ENCODE measurements at places on chromosomes 5 and 9.
A peak's percentile ranks its signal among the peaks of the same experiment; 100 is the strongest.

DNA sequence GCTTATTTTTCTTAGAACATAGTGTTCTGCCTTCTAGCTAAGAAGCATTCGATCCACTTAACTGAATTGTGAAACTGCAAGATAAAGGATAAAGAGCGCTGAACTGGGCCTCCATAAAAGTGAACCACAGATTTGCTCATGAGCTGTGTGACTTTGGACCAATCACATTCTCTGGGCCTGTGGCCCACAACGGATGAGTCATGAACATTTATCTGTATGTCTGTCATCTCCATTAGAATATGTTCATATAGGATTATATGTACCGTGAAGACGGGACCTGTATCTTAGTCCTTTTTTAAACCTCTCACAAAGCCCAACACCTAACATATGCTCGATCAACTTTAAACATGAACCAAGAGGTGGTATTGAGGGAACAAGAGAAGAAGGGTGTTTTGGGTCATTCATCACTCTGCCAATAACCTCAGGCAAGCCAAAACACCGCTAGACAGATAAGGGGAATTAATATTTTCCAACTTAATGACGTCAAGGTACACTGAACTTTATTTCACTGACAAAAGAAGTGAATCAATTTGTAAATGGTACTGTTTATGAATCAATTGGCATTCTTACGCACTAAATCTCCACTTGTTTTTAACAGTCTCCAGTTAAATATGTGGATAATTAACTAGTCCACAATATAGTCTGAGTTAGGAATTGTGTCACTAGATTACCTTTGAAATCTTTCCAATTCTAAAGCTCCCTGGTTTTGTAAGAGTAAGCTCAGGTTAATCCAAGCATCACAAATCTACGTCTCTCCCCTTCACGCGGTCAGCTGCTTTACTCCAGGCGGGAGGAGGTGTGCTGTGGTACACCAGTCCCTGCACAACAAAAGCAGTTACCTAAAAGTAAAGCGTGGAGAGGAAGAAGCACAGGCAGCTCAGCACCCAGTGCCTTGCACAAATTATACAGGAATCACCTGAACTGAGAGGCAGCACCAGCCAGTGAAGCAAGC is 1.6 kb downstream of the TMEM245 start:
- no peak for DNase-seq

GRCh38 chr5:72498284-72498683 is 8.9 kb downstream of the ZNF366 start:
- DNase-seq, result no peak

- DNase-seq, result no peak
Measured at GRCh38 chr9:23736293-23736692, 89.7 kb downstream of the ELAVL2 start.

GRCh38 chr9:68678430-68678829 is 26.6 kb upstream of the PIP5K1B start:
- no peak for DNase-seq

GRCh38 chr5:41925555-41925951 is 472 bp downstream of the FBXO4 start:
- no peak for DNase-seq

- no peak for DNase-seq
Measured at GRCh38 chr9:93094658-93095204, 1.3 kb upstream of the CARD19 start.

- DNase-seq, result no peak
Measured at GRCh38 chr9:31683116-31683515, 701.3 kb upstream of the ACO1 start.

DNA sequence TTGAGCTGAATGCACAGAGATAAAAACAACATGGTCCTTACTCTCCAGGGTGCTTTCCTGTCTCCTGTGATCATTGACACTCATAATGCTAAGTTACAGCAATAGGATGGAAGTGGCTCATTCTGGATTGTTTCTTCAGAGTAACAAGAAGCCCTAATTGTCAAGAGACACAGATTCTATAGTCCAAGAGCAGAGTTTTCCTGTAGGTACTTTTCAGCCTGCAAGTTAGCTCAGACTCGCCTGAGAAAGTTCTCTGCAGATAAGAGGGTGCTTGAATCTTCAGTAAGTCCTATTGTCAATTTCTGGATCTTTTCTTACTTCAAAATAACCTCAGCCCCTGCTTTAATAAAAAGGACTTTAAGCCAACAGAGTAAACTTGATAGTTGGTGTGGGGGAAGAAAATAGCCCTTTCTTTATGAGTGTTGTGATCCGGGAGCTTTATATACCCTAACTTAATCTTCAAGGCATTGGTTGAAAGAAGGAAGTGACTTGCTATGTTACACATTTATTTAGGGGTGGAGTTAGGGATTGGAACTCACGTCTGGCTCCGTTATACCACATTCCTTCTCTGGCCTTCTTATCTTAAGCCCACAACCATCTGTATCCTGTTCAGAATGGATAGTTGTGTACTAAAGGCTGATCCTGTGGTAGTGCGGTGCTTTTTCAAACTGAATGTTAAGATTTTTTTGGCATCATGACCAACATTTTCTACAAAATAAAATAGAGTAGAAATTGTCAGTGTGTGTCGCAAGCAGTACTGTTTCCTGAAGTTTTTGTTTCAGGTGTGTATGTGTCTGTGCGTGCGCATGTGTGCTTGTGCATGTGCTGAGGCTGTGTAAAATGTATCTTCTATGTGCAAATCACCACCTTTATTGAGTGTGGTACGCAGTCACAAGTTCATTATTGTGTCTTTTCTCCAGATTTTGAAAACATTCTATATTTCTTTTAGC is 173.9 kb downstream of the WDR70 start:
- peak; percentile 93 for DNase-seq

DNA sequence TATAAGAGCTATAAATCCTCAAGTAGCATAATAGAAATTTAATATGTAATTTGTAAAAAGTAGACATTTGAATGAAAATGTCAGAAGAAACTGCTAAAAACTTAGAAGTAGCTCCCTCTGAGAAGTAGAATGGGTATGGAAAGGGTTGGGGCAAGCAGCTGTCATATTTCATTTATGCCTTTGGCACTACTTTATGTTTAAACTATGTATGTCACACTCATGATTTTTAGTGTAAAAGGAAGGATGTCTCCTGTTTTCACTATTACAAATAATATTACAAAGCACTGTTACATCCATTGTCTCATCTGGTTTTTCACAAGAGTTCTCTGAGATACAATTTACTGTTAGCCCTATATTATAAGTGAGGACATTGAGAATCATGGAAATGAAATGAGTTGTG is 96.3 kb upstream of the ZNF462 start:
- DNase-seq, result no peak

- DNase-seq, result peak; percentile 88
Measured at GRCh38 chr5:154940772-154941620, at the start of gene MRPL22. MRPL22 (plus strand) TSS chr5:154941073; CDS start chr5:154941111, 38 bp downstream.

GRCh38 chr9:125343518-125344275 is 82.1 kb downstream of the GAPVD1 start:
- DNase-seq, result no peak

DNA sequence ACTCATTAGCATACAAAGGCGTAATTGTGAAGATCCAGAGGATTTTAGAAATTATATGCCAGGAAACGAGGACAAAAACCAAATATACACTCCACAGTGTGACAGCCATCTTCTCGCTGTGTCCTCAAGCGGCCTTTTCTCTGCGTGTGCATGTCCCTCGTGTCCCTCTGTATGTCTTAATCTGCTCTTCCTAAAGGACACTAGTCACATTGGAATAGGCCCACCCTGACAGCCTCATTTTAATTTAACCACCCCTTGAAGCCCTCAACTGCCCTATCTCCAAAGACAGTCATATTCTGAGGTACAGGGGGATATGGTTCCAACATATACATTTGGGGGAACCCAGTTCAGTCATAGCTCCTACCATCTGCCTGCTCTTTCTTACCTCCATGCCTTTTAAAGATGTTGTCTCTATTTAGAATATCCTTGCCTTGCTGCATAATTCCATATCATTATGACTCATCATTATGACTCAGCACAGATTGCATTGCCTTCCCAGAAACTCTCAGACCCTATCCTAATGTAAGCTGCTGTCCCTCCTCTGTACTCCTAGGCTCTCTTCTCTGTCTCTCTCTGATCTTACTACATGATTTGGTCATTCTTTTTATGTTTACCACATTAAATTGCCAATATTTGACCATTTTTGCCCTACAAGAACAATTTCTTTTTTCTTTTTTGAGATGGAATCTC is 210.9 kb downstream of the AOPEP start:
- peak; percentile 60 for DNase-seq

DNA sequence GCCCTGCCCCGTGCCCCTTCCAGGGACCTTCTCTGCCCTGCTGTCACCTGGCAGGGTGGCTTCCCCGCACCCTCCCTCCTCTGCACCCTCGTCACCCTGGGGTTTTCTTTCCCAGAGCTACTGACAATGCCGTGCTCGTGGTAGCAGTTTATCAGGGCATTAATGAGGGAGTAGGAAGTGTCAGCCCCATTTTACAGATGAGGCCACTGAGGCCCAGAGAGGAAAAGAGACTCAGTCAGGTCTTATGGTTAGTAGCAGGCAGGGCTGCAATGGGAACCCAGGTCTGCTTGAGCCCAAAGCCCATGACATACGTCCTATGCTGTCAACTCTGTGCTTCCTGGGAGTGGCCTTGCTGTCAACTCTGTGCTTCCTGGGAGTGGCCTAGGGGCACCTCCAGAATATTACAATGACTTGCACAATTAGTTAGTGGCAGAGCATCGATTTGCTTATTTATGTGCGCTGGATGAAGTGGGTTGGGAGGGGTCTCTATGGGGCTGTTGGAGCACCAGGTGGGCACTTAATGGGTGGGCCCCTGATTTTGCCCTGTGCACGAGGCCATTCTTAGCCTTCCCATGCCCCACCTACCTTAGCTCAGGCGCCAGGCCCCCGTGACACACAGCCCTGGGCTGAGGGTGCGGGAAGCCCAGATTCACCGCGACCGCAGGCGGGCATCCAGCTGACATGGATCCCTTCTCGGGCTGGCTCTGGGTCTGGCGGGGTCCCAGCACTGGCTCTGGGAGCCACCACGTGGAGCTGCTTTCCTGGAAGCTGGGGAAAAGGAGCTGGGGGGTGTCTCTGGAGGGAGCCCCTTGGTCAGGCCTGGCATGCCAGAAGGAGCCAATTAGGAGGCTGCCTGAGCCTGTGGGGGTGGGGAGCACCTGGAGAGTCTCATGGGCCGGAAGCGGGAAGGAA is 82.0 kb upstream of the ORM1 start:
- no peak for DNase-seq

DNA sequence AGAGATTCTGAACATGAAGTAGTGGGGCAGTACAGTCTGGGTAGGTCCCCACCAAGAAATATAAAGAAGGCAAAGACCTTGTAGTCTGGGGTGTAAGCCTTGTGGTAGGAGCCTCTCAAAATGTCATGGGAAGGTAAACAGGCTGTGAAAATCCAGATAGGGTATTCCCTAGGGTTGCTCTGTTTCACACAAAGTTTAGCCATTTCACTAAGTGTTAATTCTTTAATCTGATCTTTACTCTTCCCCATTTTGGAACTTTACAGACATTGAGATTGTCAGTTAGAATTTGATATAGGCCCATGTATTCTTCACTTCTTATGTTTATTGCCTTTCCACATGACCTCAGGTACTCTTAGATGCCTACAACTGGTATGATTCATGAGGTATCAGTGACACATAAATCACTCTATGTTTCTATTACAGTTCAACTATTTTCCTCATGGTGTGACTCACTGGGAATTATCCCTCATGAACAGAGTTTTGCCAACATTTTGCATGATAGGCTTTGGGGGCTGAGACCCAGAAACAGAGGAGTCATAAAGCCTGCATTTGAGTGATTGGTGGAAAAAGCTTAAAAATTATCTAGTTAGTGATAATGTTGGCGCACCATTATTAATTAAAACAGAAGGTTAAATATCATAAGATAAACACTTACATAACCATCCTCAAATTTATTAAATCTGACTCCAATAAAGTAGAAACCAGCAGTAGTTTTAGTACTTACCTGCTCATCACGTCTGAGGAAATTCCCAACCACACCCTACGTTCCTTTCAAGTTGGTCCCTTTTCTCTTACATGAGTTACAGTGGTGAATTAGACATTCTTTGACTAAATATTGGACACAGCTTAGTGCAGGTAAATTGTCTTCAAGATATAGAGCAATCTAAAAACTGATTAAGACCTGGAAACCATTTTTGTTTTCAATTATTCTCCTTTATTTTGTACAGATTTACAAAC is 399.8 kb upstream of the MEF2C start:
- no peak for DNase-seq

- no peak for DNase-seq
Measured at GRCh38 chr9:70679845-70680244, 265.4 kb upstream of the KLF9 start.

GRCh38 chr5:172173564-172174153 is 14.4 kb downstream of the STK10 start:
- DNase-seq, result no peak

- DNase-seq, result no peak
Measured at GRCh38 chr5:156386976-156387375, 60.0 kb downstream of the SGCD start.

DNA sequence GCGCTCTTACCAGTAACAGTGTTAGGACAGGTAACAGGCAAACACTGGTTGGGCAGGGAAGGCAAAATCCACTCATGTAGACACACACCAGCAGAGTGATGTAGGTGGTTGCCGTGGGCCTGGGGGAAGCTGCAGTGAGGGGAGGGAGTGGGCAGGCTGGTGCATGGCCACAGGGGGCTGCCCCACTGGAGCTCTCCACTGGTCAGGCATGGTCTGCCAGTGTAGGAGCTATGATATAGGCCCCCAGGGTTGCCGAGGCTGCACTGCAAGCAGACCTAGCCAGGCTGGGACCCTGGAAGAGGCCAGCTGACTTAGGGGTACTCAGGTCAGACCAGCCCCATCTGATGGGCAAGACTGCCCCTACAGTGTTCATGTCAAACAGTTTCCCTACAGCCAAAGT is 154.6 kb downstream of the GDNF start:
- DNase-seq, result no peak
